Thyroid gland (tissue), 4 donors: ENCODE measurements at places on chromosomes 6 and 20. TPM values are rescaled to one million over a fixed set of nuclear protein-coding genes. Genes with fewer than 3 reads are reported as not detected.

DNA sequence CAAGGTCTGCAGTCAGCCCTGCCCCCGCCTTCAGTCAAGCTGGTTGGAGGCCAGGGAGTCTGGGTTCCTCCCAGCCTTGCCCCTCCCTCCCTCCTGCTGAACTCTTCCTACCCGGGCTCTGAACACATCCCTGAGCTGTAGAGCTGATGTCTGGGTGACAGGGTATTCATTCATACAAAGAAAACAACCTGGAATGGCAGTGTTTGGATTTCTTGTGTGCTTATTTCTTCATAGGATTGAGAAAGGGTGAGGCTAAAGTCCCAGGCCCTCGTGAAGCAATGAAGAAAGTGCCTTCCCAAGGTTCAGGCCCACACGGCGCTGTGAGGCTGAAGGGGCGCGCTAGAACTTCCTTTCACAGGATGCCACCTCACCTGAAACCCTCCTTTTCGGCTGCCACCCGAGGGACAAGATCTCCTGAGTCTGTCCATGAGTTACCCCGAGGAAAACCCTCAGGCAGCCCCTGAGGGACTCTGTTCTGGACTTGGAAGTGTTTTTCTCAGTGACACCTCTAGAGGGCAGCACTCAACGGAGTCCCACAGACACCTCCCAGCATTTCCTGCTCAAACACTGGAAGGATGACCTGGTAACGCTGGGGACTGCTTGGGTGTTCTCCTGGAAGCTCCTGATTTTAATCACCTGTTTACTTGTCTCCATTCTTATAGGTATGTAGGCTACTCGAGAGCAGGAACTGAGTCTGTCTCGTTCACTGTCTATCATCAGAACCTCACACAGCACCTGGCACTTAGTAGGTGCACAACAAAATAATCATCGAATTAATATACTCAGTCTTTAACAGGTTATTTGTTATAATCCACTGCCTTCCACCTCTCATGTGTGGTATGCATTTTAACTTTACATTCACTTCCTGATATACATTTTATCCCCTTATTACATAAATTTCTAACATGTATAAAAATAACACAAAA is 11.8 kb upstream of the GSTA1 start:
- peak; percentile 53 for DNase-seq

The EPM2A gene
- 15.2 TPM for total RNA-seq

DNA sequence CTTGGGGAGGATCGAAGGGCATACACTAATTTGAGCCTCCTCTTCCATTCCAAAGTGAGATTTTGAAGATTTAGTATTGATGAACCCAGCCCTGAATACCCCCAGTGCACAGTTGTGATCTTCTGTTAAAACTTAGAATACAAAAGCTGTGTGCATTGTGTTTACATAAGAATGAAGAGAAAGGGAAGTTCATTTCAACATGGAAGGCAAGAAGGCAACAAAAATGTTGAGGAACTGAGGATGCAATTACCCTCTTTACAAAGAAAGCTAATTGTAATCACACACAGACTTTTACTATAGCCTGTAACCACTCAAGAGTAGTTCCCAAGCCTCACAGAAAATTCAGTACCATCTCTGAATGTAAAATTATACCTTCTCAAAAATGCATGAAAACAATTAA is 49.3 kb downstream of the GFOD1 start:
- no peak for DNase-seq

GRCh38 chr6:170273191-170273590 is 17.7 kb downstream of the DLL1 start:
- DNase-seq: no peak

- peak; percentile 14 for DNase-seq
Observed at GRCh38 chr20:12970372-12970821, 38.4 kb upstream of the SPTLC3 start.

The CLPSL2 gene
- total RNA-seq: not detected

DNA sequence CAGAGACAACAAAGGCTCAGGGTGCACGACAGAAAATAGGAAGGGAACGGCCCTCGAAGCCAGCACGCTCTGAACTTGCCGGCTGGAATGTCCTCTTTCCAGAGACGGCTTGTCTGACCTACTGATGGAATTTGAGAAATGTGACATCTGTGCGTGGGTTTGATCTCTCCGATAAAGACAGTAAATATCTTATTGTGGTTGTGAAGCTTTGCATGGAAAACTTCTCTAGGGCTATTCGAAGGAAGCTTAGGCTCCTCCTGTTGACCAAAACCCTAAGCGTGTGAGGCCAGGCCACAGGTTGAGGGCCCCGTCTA is 247.3 kb downstream of the ZNF217 start:
- no peak for DNase-seq

GRCh38 chr6:125749865-125750691 is 646 bp downstream of the HEY2 start:
- DNase-seq: peak; percentile 36

The NKX2-2 gene
- total RNA-seq: 0.42 TPM

DNA sequence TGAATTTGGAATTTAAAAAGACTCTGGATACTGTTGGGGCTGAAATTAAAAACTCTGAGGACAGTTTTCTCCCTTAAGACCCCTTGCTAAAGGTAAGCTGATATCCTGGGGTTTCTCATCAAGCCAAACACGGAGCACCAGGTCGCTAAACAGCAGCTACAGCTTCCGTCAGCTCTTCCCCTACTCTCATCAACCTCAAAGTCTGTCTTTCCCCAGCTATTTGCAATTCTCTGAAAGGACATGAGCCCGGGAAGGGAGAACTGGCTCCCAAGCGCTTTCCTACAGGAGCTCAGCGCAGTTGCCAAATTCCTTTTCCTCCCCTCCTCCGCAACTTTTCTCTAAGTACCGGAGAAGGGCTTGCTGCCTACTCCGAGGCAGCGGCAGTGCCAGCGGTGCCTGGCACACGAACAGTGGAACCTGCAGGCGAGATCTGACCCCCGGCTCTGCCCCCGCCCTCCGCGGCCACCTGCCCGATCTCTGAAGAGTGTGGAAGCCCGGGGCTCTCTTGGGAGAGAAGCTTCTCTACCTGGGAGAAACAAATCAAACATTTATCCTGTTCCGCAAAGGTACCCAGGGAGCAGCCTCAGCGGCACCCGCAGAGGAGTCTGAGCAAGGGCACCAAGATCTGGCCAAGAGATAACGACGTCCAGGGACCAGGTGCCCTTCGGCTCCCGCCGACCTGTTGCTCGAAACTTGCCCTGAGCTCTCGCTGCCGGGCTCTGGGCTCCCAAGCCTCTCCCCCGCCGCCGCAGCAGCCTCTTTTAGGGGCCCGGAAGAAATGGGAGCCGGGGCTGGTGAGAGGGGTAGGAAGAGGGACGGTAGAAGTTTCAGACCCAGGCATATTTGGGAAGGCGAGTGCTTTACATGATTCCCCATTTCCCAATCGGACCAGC is 2.2 kb downstream of the CBLN4 start:
- DNase-seq: peak; percentile 64

GRCh38 chr6:100276311-100277057 is 188.2 kb downstream of the SIM1 start:
- DNase-seq: no peak

- no peak for DNase-seq
Observed at GRCh38 chr6:53461041-53461656, 83.8 kb downstream of the GCLC start.

- no peak for DNase-seq
Observed at GRCh38 chr20:3237958-3238615, 903 bp downstream of the SLC4A11 start.

GRCh38 chr20:36499211-36499610 is 42.1 kb upstream of the MYL9 start:
- DNase-seq: no peak

The TMEM217 gene
- total RNA-seq: 1.0 TPM

DNA sequence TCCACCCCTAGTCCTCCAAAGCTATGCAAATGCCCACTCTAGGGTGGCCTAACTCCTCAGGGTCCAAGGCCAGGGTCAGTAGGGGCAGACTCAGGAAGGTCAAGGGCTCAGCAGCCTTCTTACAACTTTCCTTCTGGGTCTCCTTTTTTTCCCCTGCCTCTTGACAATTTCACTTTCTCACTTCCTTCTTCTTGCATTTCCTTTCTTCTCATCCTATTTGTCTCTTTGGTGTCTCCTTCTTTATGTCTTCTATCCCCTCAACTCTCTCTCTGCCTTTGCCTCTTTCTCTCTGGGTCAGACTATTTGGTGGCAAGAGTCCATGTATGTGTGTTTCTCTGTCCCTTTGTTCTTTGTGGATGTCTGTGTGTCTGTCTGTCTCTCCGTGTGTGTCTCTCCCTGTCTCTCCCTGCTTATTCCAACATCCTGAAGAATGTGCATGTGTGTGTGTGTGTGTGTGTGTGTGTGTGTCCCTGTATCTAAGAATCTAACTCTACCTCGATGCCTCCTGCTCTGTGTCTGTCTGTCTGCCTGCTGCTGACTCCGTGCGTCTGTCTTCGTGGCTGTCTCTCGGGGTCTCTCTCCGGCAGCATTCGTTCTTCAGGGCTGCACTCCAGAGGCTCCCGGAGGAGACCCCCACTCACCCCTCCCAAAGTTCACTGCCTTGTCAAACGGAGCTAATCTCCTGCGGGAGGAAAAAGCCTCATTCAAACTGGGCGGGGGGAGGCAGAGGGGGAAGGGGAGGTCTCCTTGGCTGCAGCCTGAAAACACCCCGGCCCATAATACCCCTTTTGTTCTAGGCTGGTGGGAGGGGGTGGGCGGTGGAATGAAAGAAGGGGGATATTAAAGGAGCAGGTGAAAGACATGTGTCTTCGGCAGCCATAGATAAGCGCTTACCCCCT is 51.7 kb upstream of the FOXP4 start:
- no peak for DNase-seq

The BMP6 gene
- total RNA-seq: 1.0 TPM

The SLC24A3 gene
- total RNA-seq: 4.0 TPM

DNA sequence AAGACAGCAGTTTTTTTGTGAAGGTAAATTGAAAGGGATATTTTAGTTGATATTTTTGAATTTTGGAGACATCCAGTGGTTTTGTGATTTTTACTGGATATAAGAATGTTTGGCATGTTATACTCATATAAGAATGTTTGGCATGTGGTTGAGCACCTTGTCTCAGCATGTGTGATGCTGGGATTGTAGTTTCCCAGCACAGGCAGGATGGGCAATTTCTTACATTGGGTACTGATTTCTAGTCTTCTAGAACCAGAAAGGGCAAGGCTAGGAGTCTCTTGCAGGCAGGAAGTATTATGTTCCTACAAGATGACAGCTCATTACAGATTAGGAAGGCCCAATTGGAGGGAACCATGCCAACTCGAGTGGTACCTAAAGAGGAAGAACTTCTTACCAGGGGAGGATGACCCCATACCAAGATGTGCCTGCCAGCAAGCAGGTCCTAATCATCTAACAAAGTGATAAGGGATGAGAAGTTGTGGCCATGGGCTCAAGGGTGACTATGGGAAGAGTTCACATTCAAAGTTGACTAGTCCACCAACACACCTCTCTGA is 377.8 kb downstream of the UTRN start:
- DNase-seq: no peak

The CLIC5 gene
- total RNA-seq: 10.5 TPM

- DNase-seq: peak; percentile 42
Observed at GRCh38 chr6:107114926-107115694, at the start of gene BEND3. BEND3 (minus strand) TSS chr6:107115515; CDS start chr6:107099285, 16,230 bp downstream.

GRCh38 chr20:1801225-1801928 is 93.8 kb upstream of the SIRPA start:
- no peak for DNase-seq

The TSHZ2 gene
- total RNA-seq: 27.9 TPM

DNA sequence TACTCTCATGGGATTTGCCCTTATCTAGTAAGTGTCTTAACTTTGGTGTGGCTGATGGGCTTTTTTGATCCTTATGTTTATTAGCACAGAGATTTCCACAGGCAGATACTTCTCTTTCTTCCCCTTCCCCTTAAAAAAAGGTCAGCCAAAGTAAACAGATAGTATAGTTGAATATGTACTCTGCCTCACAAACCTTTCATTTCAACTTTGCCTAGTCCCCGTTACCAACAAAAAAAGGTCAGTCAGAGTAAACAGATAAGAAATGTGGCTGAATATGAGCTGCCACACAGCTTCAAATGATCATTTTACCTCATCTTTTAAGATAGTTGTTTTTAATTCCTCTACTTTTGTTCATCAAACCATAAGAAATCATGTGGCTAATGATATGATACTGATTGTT is 34.1 kb upstream of the SLC35D3 start:
- no peak for DNase-seq

DNA sequence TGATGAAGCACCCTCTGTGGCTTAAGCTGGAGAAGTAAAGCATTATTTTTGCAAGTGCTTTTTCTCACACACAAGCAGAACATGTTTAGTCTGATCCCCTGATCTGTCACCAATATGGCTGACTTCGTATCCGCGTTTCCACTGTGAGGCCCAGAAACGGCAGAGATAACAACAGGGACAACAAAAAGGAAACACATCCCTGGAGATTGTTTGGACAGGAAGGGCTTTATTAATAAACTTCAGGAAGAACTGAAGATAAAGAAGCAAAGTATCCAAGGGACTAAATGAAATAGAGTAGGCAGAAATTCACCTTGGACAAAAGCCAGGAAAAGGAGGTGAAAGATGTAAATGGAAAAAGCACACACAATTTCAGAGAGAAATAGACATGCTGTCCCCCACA is 49.2 kb downstream of the RARS2 start:
- DNase-seq: no peak
